ENCODE measurements at places on chromosomes 4 and X.

DNA sequence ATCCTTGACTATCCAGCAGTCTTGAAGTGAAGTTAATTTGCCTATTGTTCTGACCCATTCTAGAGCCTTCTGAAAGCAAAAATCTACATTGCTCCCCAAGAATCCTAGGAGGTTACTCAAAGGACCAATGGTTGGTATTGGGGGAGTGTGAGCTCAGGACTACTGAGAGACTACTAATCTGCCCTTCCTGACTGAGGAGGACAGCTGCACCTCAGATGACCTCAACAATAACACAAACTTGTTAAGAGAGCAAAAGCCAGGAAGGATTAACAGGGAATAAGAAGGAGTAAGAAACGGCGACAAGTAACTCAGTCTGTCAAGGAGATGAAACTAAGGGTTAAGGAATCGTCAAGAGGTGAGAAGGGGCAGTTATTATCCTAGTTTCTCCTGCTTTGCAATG is 43.4 kb downstream of the IDS start:
- H3K27me3 ChIP-seq, result no peaks in the 10 kb centered on the region
- DNase-seq, result no peak
- no peak overlapping the region for H3K4me3 ChIP-seq
- no peaks in the 10 kb centered on the region for H3K4me1 ChIP-seq
- no peaks in the 10 kb centered on the region for H3K36me3 ChIP-seq

DNA sequence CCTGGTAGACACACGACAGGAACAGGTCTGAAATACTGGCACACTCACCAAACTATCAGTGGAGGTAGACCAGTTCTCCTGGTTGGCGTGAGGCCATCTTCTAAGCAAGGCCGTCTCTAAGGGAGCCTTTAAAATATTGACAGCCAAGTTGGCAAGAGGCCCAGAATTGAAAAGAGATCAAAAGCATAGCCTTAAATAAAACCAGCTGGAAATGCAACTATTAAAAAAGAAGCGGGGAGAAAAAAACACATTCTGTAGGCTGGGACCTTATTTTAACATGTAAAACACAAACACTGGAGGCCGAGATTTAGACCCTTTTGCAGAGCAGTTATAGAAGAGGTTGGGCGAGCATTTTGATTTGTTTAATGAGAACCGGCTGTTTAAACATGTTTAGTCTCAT is 233.0 kb upstream of the CLNK start:
- H3K27me3 ChIP-seq, result no peaks in the 10 kb centered on the region
- H3K4me1 ChIP-seq, result no peaks in the 10 kb centered on the region
- H3K4me3 ChIP-seq, result no peak overlapping the region
- H3K27ac ChIP-seq, result peak overlapping the region; percentile 38

GRCh38 chrX:34404386-34405070 is 252.6 kb downstream of the TMEM47 start:
- no peaks in the 10 kb centered on the region for H3K4me1 ChIP-seq
- no peaks in the 10 kb centered on the region for H3K36me3 ChIP-seq
- H3K4me3 ChIP-seq, result no peak overlapping the region
- no peak overlapping the region for H3K27ac ChIP-seq

- H3K27ac ChIP-seq, result no peak overlapping the region
- H3K36me3 ChIP-seq, result no peaks in the 10 kb centered on the region
- no peaks in the 10 kb centered on the region for H3K4me1 ChIP-seq
Observed at GRCh38 chr4:54077812-54078211, 13.4 kb upstream of the CHIC2 start.

- no peak overlapping the region for H3K27ac ChIP-seq
- no peaks in the 10 kb centered on the region for H3K4me1 ChIP-seq
- no peaks in the 10 kb centered on the region for H3K36me3 ChIP-seq
- no peak overlapping the region for H3K4me3 ChIP-seq
- H3K27me3 ChIP-seq, result no peaks in the 10 kb centered on the region
Observed at GRCh38 chr4:181860157-181860556, 383.0 kb upstream of the TENM3 start.

- no peaks in the 10 kb centered on the region for H3K27me3 ChIP-seq
- no peak for DNase-seq
Observed at GRCh38 chr4:15736514-15737050, 33.7 kb downstream of the BST1 start.

GRCh38 chr4:153725136-153725830 is 34.5 kb downstream of the RNF175 start:
- no peaks in the 10 kb centered on the region for H3K27me3 ChIP-seq
- no peak overlapping the region for H3K27ac ChIP-seq
- no peaks in the 10 kb centered on the region for H3K36me3 ChIP-seq
- no peak for DNase-seq

- H3K4me3 ChIP-seq, result no peak overlapping the region
- H3K27me3 ChIP-seq, result peaks cover 10% of the 10 kb centered on the region
- no peak overlapping the region for H3K27ac ChIP-seq
Observed at GRCh38 chrX:44244008-44244407, 99.5 kb downstream of the EFHC2 start.

DNA sequence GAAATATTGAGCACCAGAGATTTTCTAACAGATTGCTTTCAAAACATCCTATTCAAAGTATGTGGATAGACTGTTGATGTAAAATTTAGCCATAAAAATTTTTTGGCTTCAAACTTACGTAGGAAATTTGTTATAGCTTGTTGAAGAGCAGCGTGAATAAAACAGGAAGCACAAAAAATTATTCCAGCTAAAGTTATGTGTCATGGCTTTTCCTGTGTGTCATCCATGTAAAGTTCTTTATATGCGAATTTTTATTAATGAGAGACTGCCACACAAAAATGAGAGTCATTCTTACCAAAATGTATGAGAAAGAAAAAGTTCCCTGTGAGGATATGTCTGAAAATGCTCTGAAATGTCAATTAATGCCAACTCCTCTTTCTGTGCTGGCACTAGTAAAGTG is 19.5 kb downstream of the EPGN start:
- no peak overlapping the region for H3K4me3 ChIP-seq
- DNase-seq, result no peak
- no peaks in the 10 kb centered on the region for H3K4me1 ChIP-seq
- H3K27ac ChIP-seq, result no peak overlapping the region

- DNase-seq, result no peak
- no peak overlapping the region for H3K27ac ChIP-seq
- H3K36me3 ChIP-seq, result no peaks in the 10 kb centered on the region
Observed at GRCh38 chrX:57737881-57738280, 57.8 kb upstream of the NLRP2B start.

Data from pancreas (tissue), 10 donors.